ENCODE measurements at places on chromosomes 2 and 18.

GRCh38 chr2:62725712-62726055 lies 20.2 kb downstream of the EHBP1 start:
- no peak for DNase-seq

DNA sequence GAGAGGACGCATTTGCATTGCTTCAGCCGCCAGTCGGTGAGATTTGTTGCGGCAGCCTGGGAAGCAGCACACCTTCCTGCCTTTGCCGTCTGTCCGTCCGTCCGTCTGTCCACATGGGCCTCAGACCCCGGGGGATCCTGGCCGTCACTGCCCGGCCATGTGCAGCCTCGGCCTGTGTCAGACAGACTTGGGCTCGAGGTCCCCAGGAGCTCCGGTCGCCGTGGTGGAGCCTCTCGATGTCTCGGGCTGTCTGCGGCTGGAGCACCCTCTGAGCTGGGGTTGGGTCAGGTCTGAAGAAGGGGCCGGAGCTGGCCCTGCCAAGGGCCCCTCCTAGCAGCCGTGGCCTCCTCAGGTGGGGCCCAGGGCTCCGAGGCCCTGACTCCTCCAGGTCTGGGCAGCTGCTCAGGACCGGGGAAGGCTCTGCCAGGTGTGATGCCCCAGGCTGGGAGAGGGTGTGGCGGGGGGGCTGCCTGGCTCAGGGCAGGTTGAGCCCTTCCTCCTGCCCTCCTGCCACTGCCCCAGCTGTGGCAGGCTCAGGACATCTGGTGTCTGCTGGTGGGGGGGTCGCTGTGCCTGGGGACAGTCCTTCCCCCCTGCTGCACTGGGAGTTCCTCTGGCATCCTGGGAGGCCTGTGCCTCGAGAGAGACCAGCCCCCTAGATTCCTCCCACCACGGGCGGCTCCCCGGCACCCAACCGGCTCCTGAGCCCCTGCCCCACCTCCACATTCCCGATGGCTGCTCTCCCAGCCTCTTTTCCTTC lies 11.8 kb downstream of the NEU4 start:
- DNase-seq: no peak

DNA sequence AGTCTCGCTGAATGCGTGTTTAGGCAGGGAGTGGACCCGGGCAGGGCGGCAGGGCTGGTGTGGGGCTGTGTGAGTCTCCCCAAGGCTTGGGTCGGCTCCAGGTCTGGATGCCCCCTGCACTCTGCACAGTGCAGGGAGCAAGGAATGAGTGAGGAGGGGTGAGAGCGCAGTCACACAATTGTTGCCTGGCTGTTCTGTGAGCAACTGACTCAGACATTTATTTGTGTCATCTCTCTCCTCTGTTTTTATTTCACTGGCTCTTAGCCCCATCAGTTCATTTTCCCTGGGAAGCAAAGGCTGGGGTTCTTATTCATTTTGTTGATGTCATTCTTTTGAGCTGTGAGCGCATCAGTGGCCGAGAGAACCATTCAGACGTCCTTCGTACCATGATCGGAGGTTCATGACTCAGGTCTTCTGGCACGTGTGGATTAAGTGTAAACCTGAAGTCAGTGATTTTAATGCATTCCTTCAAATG lies 61.1 kb downstream of the GATA6 start:
- no peak for DNase-seq

DNA sequence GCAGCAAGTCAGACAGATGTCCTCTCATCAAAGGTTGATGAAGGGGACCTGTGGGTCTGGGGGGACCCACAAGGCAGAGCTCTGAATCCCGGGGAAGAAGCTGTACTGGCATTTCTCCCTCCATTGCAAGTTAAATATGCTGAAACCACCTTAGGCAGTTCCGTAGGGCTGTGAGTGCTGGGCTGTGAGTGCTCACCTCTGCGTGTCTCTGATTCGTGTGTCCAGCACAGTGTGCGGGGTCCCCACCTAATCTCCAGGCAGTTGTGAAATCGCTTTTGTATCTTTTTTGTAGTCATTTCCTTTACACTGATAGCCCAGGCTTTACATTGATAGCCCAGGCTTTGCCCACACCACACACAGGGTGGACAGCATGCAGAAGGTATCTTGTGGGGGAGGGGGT lies 80.6 kb downstream of the MAP4K4 start:
- no peak for DNase-seq

DNA sequence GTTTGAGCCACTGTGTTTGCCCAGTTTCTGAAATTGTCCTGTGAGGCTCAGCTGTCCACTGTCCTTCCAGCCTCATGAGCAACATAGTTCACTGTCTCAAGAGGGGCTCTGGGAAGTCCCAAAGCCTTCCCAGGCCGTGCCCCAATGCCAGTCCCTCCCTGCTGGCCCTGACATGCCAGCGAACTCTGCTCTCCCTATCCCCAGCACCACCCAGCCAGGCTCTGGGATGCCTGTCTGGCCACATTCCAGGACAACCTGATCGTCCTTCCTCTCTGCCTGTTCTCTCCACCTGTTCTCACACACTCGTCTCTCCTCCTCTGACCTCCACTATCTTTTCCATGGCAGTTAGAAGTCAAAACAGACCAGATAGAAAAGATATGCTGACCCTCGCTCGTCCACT lies 278.0 kb upstream of the ID2 start:
- no peak for DNase-seq

- no peak for DNase-seq
Observed at GRCh38 chr18:302097-302496, 34.2 kb upstream of the THOC1 start.

DNA sequence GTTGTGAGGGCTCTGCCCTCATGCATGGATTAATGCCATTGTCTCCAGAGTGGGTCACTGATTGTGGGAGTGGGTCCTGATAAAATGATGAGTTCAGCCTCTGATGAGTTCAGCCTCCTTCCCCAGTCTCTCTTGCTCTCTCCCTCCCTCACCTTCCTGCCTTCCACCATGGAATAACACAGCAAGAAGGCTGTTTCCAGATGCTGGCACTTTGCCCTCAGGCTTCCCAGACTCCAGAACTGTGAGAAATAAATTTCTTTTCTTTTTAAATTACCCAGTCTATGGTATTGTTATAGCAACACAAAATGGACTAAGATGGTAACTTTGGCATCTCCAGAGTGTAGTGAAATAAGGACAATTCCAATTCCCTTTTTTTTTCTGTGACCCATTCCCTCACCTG lies 47.1 kb upstream of the MAP4K3 start:
- DNase-seq: no peak

GRCh38 chr18:48202006-48202348 lies 207.2 kb downstream of the ZBTB7C start:
- DNase-seq: no peak

DNA sequence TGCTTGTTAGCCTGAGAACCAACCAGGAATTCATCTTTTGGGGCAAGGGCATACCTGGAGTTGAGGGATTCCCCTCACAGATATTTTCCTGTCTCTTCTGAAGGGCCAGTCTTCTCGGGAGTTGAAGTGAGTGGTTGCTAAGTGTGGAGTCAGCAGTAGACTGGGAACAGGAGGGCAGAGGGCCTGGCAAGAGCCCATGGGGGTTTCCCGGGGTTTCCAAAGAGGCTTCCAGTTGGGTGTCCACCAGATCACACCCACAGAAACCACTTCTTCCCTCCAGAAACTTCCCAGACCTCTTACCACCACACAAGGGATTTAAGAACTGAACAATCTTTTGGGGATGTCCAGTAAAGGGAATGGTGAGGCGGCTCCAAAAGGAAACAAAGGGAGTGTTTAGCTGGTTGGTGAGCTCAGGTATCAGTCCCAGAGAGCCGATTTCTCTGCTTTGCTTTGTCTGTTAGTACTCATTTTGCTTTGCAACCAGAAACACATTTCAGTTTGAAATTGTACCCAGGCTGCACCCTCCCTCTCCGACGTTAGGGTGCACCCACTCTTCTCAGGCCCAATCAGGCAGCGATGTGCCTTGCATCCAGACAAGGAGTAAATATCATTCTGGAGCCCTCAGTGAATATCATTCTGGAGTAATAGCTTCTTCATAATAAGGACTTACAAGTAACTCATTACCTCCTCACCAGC lies 47.5 kb upstream of the SPATS2L start:
- no peak for DNase-seq

DNA sequence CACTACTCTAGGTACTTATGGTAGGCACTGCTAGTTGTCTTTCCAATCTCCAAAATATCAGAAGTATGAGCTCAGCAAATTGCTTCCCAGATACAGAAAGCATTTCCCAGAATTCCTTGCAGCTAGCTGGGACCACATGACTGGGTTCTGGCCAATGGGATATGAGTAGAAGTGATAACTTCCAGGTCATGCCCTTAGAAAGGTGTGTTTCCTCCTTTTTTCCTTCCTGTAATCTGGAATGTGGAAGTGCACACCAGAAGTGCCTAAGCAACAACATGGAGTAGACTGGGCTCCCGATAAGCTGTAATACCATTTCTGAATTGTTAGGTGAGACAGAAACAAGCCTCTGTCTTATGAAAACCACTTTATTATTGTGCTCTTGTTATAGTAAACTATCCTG lies 279.8 kb downstream of the ZNF385B start:
- DNase-seq: no peak

DNA sequence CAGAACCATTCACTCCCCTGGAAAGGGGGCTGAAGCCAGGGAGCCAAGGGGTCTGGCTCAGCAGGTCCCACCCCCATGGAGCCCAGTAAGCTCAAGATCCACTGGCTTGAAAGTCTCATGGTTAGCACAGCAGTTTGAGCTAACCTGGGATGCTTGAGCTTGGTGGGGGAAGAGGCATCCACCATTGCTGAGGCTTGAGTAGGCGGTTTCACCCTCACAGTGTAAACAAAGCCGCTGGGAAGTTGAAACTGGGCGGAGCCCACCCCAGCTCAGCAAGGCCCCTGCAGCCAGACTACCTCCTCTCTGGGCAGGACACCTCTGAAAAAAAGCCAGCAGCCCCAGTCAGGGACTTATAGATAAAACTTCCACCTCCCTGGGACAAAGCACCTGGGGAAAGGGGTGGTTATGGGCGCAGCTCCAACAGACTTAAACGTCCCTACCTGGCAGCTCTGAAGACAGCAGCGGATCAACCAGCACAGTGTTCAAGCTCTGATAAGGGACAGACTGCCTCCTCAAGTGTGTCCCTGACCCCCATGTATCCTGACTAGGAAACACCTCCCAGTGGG lies 14.7 kb upstream of the TTC32 start:
- DNase-seq: no peak

- DNase-seq: no peak
Observed at GRCh38 chr2:97701186-97701585, 12.2 kb upstream of the ZAP70 start.

DNA sequence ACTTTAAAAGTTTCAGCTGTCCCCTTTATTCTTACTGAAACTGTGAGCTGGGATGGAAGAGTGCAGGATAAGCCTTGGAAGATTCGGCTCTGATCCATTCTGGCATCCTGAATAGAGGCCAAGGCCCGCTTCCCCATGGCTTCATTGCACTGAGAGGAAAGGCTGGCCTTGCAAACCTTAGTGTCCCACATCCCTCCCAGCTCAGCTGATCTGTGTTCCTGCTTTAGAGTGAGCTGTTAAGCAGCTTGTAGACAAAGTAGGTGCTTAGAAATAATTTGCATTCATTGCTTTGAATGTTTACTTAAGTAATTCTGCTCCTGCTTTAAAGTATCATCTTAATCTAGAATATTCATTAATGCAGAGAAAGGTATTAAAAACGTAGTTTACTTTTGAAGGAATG lies 169.6 kb upstream of the BOD1L2 start:
- DNase-seq: no peak

DNA sequence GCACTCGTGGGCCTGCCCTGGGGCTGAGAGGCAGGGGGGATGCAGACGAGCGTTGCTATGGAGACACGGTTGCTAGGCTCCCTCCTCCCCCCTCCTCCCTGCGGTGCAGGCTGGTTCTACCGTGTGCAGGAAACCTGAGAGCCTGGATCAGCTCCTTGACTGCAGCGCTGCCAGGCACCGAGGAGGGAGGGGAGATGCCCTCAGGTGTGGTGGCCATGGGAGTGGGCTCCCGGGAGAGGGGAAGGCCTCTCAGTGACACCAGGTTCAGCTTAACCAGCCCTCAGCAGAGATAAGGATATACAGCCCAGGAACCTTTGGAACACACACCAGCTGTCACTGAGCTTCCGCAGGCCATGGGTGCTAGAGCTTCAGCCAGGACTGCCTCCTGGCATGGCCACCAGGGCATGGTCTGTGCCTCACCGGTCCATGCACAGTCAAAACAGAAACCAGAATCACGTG lies 124.4 kb upstream of the PXDN start:
- DNase-seq: no peak

DNA sequence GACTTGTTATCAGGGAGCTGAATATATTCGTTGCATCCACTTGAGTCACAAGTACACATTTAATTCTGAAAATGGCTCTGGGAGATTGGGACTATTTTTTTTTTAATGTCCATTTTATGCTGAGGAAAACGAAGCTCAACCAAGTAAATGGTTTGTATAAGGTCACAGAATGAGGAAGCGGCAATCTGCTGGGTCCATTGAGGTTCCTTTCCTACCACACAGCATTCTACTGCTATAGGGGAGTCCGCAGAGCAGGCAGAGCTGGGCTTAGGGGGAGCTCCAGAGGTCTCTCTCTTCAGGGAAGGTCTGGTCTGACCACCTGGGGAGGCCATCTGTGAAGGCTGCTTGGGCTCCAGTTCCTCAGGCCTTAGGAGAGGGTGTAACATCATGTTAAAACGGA lies 77.9 kb downstream of the MCFD2 start:
- no peak for DNase-seq

- DNase-seq: no peak
Observed at GRCh38 chr2:37670378-37671008, 949 bp downstream of the CDC42EP3 start.

- no peak for DNase-seq
Observed at GRCh38 chr2:233839447-233839820, 14.9 kb downstream of the HJURP start.

DNA sequence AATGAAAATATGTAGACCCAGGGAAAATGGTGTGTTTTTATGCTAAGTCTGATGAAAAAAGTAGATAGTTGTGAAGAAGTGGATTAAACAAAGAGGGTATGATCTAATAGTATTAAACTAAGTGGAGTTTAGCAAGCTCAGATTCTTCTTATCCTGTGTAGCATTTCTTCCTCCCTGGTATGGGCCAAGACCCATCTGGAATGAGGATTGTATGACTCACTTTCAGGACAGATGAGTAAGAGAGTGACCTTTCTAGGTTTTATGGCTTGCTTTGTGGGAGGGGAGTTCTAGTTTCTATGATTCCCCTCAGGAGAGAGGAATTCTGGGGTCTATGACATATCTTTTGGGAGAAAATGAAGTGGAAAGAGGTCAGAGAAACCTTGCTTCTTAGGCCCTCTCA lies 550.1 kb downstream of the SPAG16 start:
- no peak for DNase-seq

DNA sequence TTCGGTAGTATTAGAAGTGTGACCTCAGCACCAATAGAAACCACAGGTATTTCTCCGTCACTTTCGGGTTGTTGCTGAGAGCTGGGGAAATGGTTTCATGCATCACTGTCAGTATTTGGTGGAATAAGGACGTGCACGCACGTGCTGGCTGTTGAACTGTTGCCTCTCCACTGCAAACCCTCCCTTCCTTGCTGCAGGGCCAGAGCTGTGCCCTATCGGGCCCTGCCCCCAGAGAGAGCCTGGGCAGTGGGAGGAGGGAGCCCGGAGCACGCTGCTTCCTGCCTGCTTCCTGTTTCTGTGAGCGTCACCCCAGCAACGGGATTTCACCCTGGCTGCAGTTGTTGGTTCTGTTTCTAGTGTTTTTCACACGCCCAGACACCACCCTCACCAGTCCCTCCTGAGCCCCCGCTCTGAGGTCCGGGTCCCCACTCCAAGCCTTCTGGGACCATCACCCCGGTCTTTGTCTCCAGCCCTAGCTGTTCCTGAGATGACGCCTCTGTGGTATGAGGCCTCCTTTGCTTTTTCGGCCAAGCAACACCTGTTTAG lies 47.4 kb downstream of the LRRFIP1 start:
- peak; percentile 63 for DNase-seq
